ENCODE measurements at places on chromosomes 3 and 15. TPM values are rescaled to one million over a fixed set of nuclear protein-coding genes. Genes with fewer than 3 reads are reported as not detected.

OIP5 gene
- total RNA-seq = 7.1 TPM

SAMD7 gene
- not detected for total RNA-seq

- peak overlapping the region; percentile 92 for H3K4me3 ChIP-seq
- no peak for DNase-seq
- H3K27ac ChIP-seq = peak overlapping the region; percentile 81
- peaks cover 11% of the 10 kb centered on the region for H3K27me3 ChIP-seq
These were observed 551 bp downstream of the NLGN1 start for GRCh38 chr3:173398111-173398479.

GRCh38 chr15:40964006-40964405, 10.7 kb downstream of the CHAC1 start:
- no peak overlapping the region for H3K4me3 ChIP-seq
- no peak for DNase-seq
- peaks cover 19% of the 10 kb centered on the region for H3K4me1 ChIP-seq
- peaks cover 9% of the 10 kb centered on the region for H3K36me3 ChIP-seq
- no peak overlapping the region for H3K27ac ChIP-seq

GRCh38 chr3:47872916-47873315, 70.0 kb downstream of the DHX30 start:
- H3K4me3 ChIP-seq = no peak overlapping the region
- peaks cover 5% of the 10 kb centered on the region for H3K27me3 ChIP-seq
- H3K36me3 ChIP-seq = peaks cover 46% of the 10 kb centered on the region
- no peak for DNase-seq
- H3K27ac ChIP-seq = no peak overlapping the region

- H3K4me3 ChIP-seq = no peak overlapping the region
- H3K4me1 ChIP-seq = peaks cover 22% of the 10 kb centered on the region
- H3K36me3 ChIP-seq = no peaks in the 10 kb centered on the region
- H3K27ac ChIP-seq = no peak overlapping the region
- no peak for DNase-seq
- peaks cover 3% of the 10 kb centered on the region for H3K27me3 ChIP-seq
These were observed 198.6 kb upstream of the BCL6 start for GRCh38 chr3:187943677-187944389.

SGO1 gene
- 9.5 TPM for total RNA-seq

- H3K27me3 ChIP-seq = no peaks in the 10 kb centered on the region
- no peak overlapping the region for H3K4me3 ChIP-seq
- H3K4me1 ChIP-seq = peaks cover 12% of the 10 kb centered on the region
- DNase-seq = no peak
- H3K36me3 ChIP-seq = peaks cover 13% of the 10 kb centered on the region
- no peak overlapping the region for H3K27ac ChIP-seq
These were observed 68.0 kb downstream of the LRRK1 start for GRCh38 chr15:100987143-100987542.

GRCh38 chr3:48949376-48949717, 30.7 kb downstream of the ARIH2 start:
- no peak for DNase-seq
- H3K27me3 ChIP-seq = no peaks in the 10 kb centered on the region
- H3K27ac ChIP-seq = peak overlapping the region; percentile 9
- H3K36me3 ChIP-seq = peaks cover 21% of the 10 kb centered on the region
- H3K4me1 ChIP-seq = peaks cover 32% of the 10 kb centered on the region

DNA sequence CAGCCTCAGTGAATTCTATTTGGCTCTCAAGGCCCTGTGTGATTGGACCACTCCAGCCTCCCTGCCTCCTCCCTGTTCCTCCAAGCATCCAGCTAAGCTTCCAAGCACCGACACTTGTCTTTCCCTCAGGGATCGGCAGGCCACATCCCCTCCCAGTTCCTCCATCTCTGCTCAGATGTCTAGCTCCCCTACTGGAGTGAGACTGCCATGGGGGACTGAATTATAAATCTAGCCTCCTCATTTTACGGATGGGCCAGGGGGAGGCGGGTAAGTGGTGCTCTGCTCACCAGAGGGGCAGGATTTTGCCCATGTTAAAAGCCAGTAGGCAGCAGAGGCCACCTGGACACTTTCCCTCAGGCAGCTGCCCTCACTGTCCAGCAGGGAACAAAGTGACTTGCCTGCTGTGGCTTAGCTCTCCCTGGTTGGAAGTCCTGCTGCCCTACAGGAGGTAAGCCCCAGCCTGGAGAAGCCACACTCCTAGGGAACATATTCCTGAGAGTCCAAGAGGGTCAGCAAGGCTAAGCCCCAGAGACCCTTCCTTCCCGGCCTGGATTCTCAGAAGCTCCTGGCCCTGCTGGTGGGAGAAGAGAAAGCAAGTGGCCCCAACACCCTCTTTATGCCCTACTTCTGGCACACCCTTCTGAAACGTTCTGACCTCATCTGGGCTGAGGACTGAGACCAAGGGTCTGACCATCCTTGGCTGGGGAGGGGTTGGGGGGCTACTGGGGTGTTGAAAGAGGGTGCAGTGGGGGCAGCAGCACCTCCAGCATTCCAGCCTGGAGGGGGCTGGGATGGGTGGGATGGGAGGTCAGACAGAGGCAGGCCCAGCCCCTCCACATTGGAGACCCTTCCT, 9.1 kb upstream of the HHATL start:
- no peak for DNase-seq
- H3K27ac ChIP-seq = no peak overlapping the region
- no peak overlapping the region for H3K4me3 ChIP-seq
- peaks cover 43% of the 10 kb centered on the region for H3K27me3 ChIP-seq

GRCh38 chr3:42176242-42177034, 85.3 kb downstream of the TRAK1 start:
- peak overlapping the region; percentile 49 for H3K27ac ChIP-seq
- H3K36me3 ChIP-seq = peaks cover 4% of the 10 kb centered on the region
- no peak overlapping the region for H3K4me3 ChIP-seq
- H3K4me1 ChIP-seq = peaks cover 46% of the 10 kb centered on the region

CCR9 gene
- not detected for total RNA-seq

HTR3C gene
- not detected for total RNA-seq

CPLX3 gene
- not detected for total RNA-seq

DNA sequence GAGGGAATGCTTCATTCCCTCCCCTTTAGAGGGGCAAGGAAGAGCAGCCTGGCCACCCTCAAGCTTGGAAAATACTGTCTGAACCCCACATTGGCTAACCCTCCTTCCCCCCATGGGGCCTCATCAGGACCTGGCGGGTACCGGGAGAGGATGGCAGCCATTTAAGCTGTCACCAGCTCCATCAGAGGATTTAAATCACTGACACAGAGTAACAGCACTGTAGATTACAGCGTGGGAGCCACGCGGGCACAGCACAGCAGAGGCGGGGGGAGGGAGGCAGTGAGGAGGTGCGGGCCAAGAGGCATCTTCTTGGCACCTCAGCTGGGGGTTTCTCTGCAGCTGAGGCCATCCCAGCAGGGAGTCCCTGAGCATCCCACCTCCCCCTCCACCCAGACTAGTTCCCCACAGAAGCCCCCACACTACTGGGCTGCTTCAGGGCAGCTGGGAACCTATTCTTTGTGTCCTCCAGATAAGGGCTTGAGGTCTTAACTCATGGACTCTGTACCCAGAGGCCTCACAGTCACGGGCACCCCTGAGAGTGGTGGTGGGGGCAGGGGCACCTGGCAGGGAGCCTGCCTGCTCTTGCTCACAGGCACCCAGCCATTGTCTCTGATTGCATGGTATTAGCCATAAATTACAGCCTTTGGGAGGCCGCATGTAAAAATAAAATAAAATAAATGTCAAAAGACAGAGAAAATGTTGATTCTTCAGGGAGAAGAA, 21.9 kb upstream of the CACNA2D2 start:
- no peak for DNase-seq
- H3K4me3 ChIP-seq = no peak overlapping the region
- H3K27me3 ChIP-seq = peaks cover 49% of the 10 kb centered on the region

GRCh38 chr3:47202542-47202941, 38.6 kb upstream of the SETD2 start:
- no peaks in the 10 kb centered on the region for H3K4me1 ChIP-seq
- H3K36me3 ChIP-seq = no peaks in the 10 kb centered on the region
- H3K27ac ChIP-seq = no peak overlapping the region
- H3K4me3 ChIP-seq = no peak overlapping the region

GNAT1 gene
- not detected for total RNA-seq

DNA sequence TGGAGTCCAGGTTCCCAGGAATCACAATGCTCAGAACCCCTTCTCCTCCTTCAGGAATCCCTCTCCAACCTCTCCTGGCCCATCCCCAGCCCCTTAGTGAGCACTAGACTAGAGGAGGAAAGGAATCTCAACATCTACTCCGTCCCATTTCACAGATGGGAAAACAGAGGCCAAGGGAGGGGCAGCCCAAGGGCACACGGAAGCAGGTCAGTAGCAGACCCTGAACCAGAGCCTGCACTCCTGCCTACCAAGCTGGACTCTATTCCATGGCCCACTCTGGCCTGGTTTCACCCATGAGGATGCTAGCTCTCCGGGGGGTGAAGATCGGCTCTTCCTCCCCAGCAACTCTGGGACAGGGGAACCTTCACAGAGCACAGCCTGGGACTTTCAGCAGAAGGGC, 14.3 kb downstream of the SEMA7A start:
- H3K27me3 ChIP-seq = peaks cover 2% of the 10 kb centered on the region
- H3K4me3 ChIP-seq = no peak overlapping the region
- H3K36me3 ChIP-seq = peaks cover 18% of the 10 kb centered on the region
- no peak for DNase-seq
- H3K4me1 ChIP-seq = peaks cover 99% of the 10 kb centered on the region
- H3K27ac ChIP-seq = peak overlapping the region; percentile 80

DNA sequence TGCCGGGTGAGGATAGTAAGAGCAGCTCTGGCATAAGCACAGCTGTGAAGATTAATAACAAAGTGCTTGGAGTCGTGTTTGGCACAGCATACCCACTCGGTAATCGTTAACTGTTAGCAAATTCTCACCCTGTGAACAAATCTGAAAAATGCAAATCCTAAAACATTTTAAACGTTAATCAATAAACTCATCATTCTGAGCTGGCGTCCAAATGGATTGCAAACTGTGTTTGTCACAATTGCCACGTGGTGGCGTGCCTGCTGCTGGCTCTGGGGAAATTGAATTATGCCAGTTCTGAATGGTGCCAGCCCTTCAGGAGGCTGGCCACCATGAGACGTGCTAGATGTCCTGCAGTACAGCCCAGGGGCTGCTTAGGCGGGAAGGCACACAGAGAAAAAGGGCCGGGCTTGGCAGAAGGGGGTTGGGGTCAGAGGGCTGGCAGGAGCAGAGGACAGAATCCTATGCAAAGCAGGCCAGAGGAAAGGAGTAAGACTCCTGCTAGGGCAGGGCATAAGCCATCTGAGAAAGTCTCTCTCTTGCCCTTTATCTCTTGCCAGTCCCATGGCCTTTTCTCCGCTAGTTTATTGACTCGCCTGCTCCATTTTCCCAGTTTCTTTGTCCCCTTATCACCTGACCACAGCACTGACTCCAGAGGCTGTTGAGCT, 22.1 kb upstream of the POLG start:
- no peak overlapping the region for H3K4me3 ChIP-seq
- no peaks in the 10 kb centered on the region for H3K4me1 ChIP-seq
- DNase-seq = no peak
- H3K36me3 ChIP-seq = no peaks in the 10 kb centered on the region

DNA sequence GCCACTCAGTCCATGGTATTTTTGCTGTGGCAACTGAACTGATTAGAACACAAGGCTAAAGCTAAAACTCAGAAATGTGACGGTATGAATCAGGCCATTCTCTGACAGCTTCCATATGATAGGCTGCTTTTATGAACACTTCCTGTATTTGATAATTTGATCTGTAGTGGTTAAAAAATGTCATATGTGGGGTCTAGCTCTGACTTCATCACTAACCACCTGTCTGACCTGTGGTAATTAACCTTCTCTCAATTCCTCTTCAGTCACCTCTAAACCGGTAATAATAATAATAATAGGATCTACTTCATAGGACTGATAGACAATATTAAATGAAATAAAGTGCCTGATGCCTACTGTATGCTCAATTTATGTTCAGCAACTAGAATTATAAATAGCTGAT, 223.2 kb downstream of the MBNL1 start:
- no peak for DNase-seq
- no peak overlapping the region for H3K27ac ChIP-seq
- peaks cover 5% of the 10 kb centered on the region for H3K27me3 ChIP-seq
- peaks cover 18% of the 10 kb centered on the region for H3K4me1 ChIP-seq
- no peak overlapping the region for H3K4me3 ChIP-seq

GPR87 gene
- not detected for total RNA-seq

DNA sequence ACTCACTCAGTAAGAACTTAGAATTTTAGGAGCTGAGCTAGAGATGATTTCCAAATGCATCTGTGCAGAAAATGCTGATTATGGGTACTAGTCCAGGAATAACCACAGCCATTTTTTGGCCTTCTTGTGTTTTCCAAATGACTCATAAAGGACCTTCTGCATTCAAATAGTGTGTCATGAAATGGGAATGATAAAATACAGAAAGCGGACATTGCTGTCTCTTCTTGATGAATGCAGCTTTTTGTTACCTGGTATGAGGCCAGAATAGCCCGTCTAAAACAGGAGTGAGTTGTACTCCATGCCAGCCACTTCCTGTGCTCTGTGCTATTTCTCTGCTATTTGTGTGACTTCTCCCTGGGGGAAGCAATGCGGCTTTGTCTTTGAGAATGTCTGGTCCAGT, 20.5 kb upstream of the FRMD5 start:
- peak; percentile 92 for DNase-seq
- no peaks in the 10 kb centered on the region for H3K27me3 ChIP-seq
- peaks cover 39% of the 10 kb centered on the region for H3K4me1 ChIP-seq

DNA sequence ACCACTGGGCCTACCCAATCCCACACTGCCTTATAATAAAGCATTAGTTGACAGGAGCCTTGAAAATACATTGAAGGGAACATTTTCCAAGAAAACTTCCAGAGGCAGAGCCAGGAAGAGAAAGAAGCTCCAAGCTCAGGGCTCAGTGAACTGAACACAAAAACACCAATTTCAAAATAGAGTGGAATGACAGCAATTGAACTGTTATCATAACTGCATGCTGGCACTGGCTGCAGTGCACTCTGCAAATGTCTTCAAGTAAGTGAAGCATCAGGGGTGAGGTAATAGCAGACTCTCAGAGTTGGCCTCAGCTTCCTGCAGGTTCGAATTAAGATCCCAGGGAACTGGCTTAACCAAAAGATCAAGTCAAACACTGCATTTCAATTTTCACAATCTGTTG, 388.0 kb upstream of the WNT5A start:
- no peaks in the 10 kb centered on the region for H3K4me1 ChIP-seq
- H3K4me3 ChIP-seq = no peak overlapping the region
- no peak for DNase-seq
- no peaks in the 10 kb centered on the region for H3K27me3 ChIP-seq
- H3K36me3 ChIP-seq = no peaks in the 10 kb centered on the region

DNA sequence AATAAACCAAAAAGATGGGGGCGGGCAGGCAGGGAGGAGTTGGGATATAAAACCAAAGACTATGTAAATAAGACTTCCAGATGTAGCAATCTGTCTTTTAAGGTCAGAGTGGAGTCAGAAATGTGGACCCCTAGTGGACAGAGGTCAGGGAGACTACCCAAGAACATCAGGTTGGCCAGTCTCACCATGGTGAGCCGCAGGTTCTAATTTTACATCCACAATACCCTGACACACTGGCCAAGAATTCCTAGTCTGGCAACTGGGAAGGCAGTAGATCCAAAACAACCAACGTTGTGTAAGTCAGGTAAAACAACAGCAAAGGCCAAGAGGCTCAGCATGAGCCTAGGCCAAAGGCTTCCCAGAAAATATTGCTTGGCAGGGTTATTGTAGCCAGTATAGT, 203.4 kb downstream of the FOXP1 start:
- no peak overlapping the region for H3K27ac ChIP-seq
- H3K4me1 ChIP-seq = peaks cover 20% of the 10 kb centered on the region

VILL gene
- 4.6 TPM for total RNA-seq

Measured in HFFc6 (cell line).